Stimulated activated effector memory CD8-positive, alpha-beta T cell treated with anti-CD3 and anti-CD28 coated beads, Interleukin-12 subunit alpha, Interleukin-12 subunit beta, amount 100 ng/mL, for 72 hours (primary cell): ENCODE measurements at places on chromosomes 7 and 10.

GRCh38 chr7:553636-554111 lies 34.0 kb upstream of the PDGFA start:
- no peak for DNase-seq

DNA sequence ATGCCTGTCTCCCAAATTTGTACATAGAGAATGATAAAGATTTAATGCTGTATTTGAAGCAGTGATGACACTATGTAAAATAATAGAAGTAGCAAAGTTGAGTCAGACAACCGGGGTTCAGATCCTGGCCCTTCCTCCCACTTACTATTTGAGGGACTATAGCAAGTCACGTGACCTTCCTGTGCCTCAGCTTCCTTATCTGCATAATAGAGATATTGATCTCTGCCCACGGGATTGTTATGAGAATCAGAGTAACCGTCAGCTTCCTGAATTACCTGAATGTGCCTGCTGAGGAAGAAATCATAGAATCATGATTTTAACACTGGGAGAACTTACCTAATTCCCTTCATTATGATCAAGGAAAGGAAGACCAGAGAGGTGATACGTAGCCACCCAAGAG lies 26.9 kb downstream of the CASP7 start:
- DNase-seq: no peak

DNA sequence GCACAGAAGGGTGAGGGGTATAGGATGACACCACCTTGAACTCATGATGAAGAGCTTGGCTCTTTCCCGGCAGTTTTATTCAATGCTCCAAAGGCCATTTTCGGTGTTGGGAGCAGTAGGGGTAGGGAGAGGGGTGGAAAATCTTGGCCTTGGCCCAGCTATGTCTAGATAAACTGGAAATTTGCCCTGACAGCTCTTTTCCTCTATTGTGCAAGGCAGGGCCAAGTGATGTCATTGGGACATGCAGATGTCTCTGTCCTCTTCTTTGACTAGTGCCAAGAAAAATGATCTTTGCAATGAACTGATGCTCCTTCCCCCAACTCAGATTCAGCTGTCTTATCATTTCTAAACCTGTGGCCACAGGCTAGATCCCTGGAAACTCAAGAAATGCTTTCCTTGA lies 27.7 kb upstream of the PRKCQ start:
- DNase-seq: no peak

DNA sequence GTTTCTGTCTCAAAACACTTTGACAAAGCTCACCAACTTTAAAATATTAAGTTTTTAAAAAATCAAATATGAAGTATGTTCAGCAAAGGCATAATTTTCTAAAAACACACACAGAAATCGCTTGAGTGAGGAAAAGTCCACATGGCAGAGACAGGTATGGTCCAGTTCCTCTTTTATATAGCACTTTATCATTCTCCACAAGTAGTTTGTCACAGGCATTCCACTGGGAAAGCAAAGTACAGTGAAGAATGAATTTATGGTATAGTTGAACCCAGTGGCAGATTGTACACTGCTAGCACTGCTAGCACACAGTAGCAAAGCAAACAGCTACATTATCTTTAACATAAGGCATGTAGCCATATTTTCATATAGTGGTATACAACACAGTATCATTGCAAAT lies 102.3 kb downstream of the HECTD2 start:
- DNase-seq: no peak

DNA sequence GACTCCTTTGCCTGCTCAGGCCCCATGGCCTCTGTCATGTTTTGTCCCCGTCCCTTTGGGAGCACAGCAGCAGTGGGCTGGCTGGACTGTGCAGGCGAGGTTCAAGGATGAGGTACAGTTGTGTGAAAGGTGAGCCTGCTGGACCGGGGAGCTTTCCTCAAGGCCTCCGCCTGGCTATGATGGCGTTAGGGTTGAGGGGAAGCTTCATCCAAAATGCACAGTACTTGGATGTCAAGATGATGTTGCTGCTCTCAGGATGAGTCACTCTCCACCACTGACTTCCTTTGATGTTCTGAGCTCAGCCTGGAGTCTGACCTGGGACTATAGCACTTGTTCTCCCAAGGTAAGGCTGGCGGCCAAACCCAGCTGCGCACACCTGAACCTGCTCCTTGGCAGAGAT lies 152.7 kb upstream of the SHH start:
- no peak for DNase-seq

DNA sequence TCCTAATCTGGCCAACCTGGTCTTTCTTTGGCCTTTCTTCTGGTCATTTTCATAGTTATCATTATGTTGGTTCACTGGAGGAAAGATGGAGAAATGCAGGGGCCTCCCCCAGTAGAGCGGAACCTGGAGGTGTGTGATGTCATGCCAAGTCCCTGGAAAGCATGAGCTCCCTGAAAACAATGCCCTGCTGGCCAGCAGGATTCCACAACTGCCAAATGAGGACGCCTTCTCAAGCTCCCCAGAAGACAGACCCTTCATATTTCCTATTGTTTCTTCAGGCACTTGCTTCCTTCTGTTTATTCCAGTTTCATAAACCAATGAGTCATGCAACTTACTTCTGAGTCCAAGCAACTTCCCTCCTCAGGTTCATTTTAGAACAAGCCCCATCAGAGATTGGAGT lies 339.0 kb downstream of the GATA3 start:
- no peak for DNase-seq
